Cardiac muscle cell (in vitro differentiated cells and primary cell): ENCODE measurements at places on chromosomes 11 and 22. TPM values are rescaled to one million over a fixed set of nuclear protein-coding genes. Genes with fewer than 3 reads are reported as not detected.

Gene KRTAP5-11
- not detected in 2 replicates for polyA plus RNA-seq

DNA sequence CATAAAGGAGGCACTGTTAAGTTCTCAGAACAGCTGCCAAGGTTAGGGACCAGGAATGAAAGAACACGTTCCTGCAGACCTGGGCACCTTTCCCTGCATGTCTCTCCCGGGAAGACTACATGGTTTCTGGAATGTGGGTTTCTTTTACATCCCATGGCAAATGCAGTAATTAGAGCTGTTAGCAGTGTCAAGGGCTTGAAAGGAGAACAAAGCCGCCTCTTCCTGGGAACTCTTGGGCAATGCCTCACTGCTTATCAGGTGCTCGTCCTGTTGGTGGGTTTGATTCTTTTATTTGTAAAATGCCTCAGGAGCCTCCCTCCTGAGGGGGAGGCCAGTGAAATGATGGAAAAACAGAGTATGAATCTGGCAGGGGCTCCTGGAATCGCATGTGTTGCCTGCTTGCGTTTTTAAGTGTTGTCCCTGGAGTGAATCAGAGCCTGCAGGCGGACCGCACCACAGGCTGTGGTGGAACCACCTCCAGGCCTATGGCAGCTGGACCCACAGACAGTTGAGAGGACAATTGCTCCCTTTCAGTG is 723 bp upstream of the C22orf31 start:
- peak; percentile 35 for DNase-seq

Gene OR8K1
- not detected in 2 replicates for polyA plus RNA-seq

- no peak for DNase-seq
Measured at GRCh38 chr11:130947889-130948288, 31.6 kb upstream of the SNX19 start.

DNA sequence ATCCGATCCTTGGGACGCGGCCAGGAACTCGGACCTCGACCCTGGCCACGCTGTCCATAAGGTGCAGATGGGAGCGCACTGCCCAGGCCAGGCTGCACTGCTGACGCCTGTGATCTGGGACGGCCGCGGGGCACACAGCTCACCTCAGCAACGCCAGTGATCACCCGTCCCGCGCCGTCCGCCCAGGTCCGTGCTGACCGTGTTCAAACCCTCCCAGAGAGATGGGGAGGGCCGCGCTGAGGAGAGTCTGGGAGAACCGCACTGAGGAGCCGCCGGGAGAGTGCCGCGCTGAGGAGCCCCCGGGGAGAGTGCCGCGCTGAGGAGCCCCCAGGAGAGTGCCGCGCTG is 636 bp downstream of the KCNQ1OT1 start:
- DNase-seq = no peak

GRCh38 chr11:19730373-19730772 is 17.7 kb downstream of the NAV2 start:
- DNase-seq = no peak

DNA sequence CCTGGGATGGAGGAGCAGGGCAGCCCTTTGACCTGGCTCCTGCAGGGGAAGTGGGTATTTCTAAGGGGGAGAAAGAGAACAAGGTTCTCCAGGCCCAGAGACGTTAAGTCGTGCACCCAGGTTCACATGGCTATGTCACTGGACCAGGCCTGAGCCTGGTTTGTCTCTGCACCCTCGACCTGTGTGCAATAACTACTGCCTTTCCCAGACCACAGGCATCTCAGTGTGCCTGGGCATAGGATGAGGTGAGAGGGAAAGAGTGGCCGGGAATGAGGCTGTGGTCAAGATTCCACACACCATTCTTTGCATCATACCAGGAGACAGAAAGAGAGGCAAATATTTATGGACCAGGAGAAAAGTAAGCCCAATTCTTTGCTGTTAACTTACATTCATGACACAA is 66.8 kb downstream of the PRR5L start:
- no peak for DNase-seq

Gene NAALADL1
- 0.59 and 0.84 TPM in 2 replicates for polyA plus RNA-seq

Gene LRRC74B
- 1.2 TPM in 1 of 2 replicates, not detected in the other for polyA plus RNA-seq

Gene FIBIN
- polyA plus RNA-seq = 2.2 and 2.9 TPM in 2 replicates

Gene TSPAN32
- polyA plus RNA-seq = 18.5 and 24.8 TPM in 2 replicates

Gene LRRC56
- 2.5 and 3.4 TPM in 2 replicates for polyA plus RNA-seq

DNA sequence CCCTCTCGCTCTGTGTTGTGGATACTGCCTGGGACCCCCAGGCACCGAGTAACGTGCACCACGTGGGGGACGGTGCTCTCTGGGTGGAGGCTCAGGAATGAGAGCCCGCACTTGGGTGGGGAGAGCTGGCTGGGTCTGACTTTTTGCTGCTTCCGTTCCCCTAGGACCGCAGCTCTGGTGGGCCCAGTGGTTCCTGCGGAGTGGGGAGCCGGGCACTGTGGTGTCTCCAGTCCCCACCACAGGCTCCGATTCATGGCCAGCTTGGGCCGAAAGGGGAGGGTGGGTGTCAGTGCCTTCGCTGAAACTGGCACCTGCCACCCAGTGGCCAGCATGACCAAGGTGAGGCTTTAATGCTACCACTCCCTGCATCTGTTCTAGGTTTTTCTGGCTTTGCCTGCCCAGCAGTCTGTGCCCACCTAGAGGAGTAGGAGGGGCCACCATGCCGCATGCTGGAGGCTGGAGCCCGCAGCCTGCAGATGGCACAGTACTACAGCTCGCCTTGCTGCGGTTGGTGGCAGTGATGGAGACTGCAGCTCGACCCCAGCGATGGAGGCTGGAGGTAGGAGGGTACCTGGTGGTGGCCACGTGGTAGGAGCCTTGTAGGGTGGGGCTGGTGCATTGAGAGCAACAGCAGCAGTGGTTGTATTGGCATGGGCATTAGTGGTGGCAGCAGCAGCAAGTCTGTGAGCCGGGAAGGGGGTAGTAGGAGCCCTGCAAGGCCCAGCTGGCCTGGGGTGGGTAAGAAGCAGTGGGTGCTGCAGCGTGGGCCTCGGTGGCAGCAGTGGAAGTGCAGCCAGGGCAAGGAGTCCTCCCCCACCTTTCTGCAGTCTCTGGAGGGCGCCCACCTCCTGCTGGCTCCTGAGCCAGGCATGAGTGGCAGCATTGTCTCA is 118.8 kb upstream of the VPREB1 start:
- DNase-seq = no peak

Gene KRTAP5-7
- 0.12 TPM in 1 of 2 replicates, not detected in the other for polyA plus RNA-seq

DNA sequence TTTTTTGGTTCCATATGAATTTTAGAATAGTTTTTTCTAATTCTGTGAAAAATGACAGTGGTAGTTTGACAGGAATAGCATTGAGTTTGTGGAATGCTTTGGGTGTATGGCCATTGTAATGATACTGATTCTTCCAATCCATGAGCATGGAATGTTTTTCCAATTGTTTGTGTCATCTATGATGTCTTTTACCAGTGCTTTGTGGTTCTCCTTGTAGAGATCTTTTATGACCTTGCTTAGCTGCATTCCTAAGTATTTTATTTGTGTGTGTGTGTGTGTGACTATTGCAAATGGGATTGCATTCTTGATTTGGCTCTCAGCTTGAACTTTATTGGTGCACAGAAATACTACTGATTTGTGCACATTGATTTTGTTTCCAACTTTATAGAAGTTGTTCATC is 3.0 kb upstream of the CSF2RB start:
- no peak for DNase-seq

- DNase-seq = peak; percentile 47
Measured at GRCh38 chr11:102974552-102975280, 19.2 kb upstream of the MMP13 start.

Gene DENND6B
- polyA plus RNA-seq = 10.6 and 13.3 TPM in 2 replicates

- peak; percentile 35 for DNase-seq
Measured at GRCh38 chr11:118434553-118435289, 1.6 kb upstream of the KMT2A start.

DNA sequence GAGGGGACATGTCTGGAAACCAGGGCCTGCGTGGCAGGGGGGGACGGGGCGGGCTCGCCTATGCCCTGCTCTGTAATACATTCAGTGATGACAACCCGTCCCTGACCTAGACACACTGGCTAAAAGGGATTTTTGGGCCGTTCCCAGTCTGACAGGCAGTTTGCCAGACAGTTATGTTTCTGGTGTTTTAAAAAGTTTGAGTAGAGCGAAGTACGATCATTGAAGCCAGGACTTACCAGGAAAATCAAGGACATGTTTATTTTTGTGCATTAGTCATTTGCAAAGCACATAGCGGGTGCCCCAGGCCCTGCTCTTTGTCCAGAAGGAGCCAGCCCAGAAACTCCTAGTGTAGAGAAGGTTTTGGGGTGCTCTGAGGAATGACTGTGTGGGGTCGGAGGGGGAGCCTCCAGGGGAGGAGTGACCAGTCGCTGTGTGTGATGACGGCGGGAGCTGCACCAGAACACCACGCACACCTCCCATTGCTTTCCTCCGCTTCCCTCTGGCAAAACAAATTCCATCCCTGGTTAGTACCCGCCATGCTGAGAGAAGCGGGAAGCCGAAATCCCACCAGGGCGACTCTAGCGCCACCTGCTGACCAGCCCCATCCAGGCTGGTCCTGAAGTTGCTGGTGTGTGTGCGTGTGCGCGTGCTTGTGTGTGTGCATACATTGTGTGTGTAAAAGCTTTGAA is 50.8 kb downstream of the FBLN1 start:
- peak; percentile 87 for DNase-seq

Gene ME3
- 3.5 and 5.9 TPM in 2 replicates for polyA plus RNA-seq

Gene LDHAL6A
- 0.12 TPM in 1 of 2 replicates, not detected in the other for polyA plus RNA-seq

- DNase-seq = no peak
Measured at GRCh38 chr11:86124251-86125233, 55.7 kb upstream of the PICALM start.

GRCh38 chr11:99452075-99452474 is 431.3 kb downstream of the CNTN5 start:
- DNase-seq = no peak

Gene CFAP68
- 49.6 and 50.2 TPM in 2 replicates for polyA plus RNA-seq

Gene MOGAT2
- not detected in 2 replicates for polyA plus RNA-seq

Gene CLCF1
- 0.09 and 0.16 TPM in 2 replicates for polyA plus RNA-seq

- no peak for DNase-seq
Measured at GRCh38 chr11:122059565-122059964, 56.5 kb downstream of the BLID start.

DNA sequence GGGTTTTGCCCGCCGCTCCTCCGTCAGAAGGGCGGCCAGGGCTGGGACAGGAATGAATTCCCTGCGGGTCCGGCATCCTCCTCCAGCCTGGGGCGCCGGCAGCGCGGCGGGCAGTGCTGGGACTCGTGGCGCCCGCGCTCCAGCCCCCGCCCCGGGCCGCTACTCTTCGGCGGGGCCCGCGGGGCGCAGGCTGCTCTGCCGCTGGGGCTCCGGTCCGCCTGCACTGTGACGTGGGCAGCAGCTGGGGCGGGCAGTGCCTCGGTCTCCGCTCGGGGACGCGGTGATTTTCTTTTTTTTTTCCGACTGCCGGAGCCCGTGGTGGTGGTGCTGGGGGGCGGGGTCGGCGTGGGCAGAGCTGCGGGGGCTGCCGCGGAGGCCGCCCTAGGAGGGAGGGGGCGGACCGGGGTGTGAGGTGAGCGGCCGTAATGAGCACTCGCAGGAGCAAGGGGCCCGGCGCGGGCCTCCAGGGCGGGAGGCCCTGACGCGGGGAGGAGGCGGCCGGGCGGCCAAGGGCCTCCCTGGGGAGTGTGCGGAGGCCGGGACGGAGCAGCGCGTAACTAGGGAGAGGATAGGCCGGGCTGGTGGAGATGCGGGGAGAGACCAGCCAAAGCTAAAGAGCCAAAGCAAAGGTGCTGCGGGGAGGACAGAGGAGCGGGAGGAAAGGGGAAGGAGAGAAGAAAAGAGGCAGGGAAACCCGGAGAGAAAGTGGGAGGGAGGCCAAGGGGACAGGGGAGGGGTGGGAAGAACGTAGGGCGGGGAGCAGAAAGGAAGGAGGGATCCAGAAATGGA is 73.3 kb upstream of the ZBED5 start:
- DNase-seq = peak; percentile 86

Gene JAML
- polyA plus RNA-seq = not detected in 2 replicates

Gene PRODH
- polyA plus RNA-seq = 3.4 and 5.1 TPM in 2 replicates

Gene NELL1
- polyA plus RNA-seq = 1.0 and 7.7 TPM in 2 replicates

Gene TMPRSS5
- polyA plus RNA-seq = 0.96 TPM in 1 of 2 replicates, not detected in the other

DNA sequence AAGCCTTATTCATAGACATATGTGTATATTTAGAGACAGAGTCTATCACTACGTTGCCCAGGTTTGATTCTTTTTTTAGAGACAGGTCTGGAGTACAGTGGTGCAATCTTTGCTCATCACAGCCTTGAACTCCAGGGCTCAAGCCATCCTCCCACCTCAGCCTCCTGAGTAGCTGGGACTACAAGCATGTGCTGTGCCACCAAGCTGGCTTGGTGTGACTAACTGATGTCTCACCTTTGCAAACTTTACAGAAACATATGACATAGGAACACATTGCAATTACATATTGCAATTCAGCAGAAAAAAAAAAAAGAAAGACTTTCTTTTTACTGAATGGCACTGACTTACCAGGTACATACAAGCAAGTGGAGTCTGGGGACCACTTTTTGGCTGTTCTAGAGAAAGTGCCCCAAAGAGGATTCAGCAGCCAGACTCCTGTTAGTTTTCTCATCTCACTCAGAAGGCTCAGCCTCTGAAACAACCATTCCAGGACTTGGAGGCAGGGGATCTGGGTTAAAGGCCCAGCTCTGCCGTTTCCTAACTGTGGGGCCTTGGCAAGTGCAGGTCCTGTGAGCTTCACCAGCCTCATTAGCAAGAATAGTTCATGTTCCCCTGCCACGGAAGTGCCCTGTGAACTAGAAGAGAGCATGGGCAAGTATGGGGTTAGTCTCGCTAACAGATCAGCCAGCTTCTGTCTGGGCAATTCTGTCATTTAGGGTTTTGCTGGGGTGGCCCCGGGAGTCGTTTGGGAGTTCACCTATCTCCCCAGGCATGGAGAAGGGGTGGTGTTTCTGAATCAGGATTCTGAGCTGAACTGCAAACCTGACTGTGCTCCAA is 11.3 kb upstream of the NFAM1 start:
- DNase-seq = peak; percentile 46

DNA sequence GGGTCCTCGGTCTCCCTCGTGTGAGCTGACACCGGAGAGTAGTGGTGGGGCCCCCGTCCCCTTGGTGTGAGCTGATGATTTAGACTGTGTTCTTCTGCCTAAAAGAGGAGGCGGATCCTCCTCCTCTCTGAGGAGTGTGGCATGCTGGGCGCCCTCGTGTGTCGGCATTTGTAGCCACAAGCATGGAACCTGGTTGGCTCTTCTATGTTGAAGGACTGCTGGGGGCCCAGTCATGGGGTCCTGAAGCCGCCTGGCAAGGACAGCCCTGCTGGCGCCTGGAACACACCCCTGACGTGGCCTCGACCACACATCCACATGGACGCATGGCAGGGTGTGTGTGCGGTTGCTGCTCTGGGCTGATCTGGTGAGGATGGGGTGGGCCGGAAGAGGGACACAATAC is 50.2 kb downstream of the AP2A2 start:
- DNase-seq = peak; percentile 67

DNA sequence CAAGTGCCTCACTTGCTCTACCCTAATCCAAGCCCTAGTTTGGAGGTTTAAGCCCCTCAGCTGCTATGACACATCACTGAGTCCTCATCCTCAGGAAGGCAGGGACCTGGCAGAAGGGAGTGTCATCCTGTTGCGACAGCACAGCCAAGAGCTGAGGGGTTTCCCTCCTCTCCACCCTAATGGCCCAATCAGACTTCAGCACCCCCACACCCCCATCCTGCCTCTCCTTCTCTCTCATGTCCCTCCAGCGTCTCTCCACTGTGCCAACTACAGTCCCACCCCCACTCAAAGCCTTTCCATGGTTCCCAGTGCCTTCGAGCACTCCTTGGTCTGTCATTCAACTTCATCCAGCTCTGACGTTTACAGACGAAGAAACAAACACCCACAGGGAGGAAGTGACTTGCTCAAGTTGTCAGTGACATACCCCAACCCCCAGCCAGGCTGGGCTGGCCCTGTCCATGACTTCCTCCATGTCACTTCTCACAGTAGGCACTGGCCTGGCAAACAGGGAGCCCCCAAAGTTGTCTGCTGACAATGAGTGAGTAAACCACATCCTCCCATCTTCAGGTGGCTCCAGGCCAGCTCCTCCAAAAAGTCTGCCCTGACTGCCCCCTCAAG is 15.6 kb downstream of the ARAP1 start:
- no peak for DNase-seq

GRCh38 chr22:26172389-26172990 is 3.2 kb downstream of the SEZ6L start:
- peak; percentile 75 for DNase-seq

Gene TUT1
- polyA plus RNA-seq = 18.7 and 32.1 TPM in 2 replicates

Gene HBD
- polyA plus RNA-seq = 2.8 TPM in 1 of 2 replicates, not detected in the other
